ENCODE measurements at places on chromosomes 2 and 18.

DNA sequence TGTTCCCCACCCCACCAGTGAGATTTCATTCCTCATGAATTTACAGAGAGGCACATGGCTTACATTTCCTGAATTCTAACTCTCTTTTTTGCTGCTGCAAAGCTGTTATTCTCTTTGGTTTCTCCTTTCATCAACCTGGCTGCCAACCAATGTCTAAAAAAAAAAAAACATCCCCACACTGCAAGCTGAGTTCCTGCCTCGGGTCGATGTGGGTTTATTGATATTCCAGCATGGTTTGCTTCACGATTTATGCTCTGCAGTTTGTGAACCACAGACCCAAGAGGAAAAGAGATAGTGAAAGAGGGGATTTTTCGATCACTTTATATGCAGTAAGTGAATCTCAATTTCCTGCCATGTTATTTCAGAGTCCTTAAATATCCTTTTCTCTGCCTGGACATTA is 363.6 kb downstream of the LPIN1 start:
- no peak for DNase-seq

DNA sequence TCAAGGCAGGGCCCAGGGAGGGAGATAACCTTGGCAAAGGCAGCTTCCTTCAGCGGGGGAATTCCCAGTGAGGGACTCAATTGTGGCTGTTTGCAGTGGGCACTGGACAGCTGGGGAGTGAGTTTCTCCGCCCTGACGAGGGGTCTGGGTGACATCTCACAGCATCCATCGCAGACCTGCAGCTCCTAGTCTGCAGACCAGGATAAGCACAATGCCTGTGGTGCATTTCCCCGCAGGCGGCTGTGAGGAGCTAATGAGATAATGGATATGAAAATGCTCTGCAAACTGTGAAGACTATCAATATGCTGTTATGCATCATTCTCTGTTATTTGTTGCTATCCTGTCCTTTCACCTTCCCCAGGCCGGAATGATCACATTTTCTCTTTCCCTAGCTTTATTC is 30.0 kb upstream of the CYP1B1 start:
- no peak for DNase-seq

- no peak for DNase-seq
Observed at GRCh38 chr2:109702250-109702985, 88.3 kb downstream of the SOWAHC start.

- DNase-seq, result no peak
Observed at GRCh38 chr18:57230861-57231585, 84.1 kb downstream of the BOD1L2 start.

DNA sequence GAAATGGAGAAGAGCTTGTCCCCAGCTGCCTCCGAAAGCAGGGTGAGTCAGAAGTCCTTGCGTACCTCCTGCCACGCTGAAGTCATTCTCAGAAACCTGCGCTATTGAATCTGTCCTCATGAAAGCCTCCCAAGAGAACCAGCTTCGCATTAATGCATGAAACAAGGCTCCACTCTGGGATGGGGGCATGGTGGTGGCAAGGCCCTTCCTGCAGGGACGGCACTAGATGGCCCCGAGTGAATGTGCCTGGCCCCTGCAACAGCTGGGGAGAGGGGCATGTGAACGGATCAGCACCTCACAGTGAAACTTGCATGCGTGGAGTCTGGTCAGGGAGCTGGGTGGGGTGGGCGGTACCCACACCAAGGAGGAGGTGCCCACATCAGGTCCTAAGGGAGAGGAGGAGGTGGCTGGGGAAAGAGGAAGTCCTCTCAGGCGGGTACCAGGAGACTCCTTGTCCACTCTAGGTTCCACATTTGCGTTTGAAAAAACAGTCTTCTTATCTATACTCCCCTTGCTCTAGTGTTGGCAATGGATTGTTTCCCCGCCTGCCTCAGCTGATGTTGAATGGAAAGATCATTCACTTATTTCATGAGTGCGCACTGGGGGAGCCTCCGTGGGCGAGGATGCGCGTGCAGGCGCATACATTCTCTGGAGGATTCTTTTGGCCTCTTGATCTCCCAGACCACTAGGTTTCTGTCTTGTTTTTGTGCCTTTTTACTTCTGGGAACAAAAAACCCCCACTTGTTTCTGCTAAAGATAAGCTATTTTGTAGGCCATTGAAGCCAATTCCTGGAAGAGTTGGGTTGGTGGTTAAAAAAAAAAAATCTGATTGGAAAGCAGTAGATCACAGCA is 104.7 kb downstream of the KLHL29 start:
- DNase-seq, result no peak

- DNase-seq, result no peak
Observed at GRCh38 chr2:158745067-158745865, 49.9 kb upstream of the DAPL1 start.

GRCh38 chr18:29629493-29630036 is 1413.0 kb downstream of the DSC3 start:
- DNase-seq, result no peak

- DNase-seq, result peak; percentile 29
Observed at GRCh38 chr2:73175663-73176204, 26.6 kb upstream of the NOTO start.

- DNase-seq, result no peak
Observed at GRCh38 chr2:165067643-165068486, 112.5 kb upstream of the SLC38A11 start.

DNA sequence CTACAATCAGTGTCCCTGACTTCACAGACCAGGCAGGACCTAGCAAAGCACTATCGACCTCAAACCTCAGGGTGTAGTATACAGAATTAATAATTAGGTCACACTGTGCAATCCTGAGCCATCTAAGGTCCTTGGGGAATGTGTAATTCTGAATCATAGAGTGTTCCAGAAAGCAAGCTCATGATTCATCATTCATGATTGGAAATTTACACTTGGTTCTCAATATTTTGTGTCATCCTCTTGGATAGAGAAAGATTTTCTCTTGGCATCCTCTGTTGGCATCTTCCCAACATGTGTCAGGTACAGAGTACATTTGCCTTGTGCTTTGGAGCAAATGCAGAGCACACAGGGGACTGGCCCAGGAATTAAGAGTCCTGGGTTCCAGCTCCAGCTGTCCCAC is 245.0 kb upstream of the NT5C1B start:
- no peak for DNase-seq

DNA sequence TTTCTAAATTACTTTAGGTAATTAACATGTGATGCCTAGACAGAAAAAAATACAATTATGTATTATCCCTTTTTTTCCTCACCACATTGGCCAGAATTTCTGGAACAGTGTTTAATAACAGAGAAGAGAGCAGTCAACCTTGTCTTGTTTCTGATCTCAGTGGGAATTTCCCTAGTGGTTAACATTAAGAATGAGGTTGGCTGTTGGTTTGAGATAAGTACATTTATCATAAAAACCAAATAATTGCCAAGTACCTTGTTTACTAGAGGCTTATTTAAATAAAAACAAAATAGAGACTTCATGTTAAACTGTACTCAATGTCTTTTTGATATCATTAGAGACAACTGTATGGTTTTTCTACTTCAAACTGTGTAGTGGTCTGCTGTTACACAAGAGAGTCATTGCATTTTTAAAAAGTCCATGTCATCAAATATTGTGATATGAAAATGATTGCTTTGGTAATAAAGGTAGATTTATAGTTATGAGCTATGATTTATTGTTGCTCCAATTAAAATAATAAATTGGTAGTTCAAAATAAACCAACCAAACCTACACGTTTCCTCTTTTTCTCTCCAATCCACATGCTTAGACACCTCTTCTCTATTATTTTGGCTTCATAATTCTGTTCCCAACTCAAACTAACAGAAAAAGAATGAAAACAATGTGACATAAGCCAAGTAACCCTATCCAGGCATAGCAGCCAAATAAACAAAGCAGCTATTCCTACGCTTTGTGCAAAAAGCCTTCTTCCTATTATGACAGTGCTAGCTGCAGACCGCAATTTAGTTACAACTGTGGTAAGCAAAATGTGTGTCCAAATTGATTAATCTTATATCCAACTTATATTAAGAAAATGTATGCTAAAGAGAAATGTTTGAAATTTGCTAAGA is 20.9 kb upstream of the TANK start:
- DNase-seq, result no peak

GRCh38 chr2:33535421-33535820 is 59.0 kb downstream of the RASGRP3 start:
- no peak for DNase-seq

DNA sequence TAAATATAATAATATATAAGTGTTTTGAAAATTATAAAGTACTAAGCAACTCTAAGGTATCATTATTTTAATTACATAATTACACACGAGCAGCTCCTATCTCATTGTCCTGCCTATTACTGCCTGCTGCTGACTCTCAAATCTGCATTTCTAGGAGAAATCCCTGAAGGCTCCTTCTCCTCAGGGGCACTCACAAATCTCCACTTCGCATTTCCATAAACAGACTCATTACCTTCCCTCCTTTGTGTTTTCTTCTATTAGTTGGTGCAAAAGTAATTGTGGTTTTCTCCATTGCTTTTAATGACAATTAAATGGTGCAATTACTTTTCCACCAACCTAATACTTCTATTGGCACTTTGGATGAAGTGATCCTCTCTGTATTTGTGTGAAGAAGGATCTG is 135.0 kb upstream of the HNMT start:
- DNase-seq, result no peak

- no peak for DNase-seq
Observed at GRCh38 chr2:231597014-231597611, 4.4 kb downstream of the TEX44 start.

GRCh38 chr18:2970772-2971659 is 41.9 kb downstream of the LPIN2 start:
- no peak for DNase-seq

DNA sequence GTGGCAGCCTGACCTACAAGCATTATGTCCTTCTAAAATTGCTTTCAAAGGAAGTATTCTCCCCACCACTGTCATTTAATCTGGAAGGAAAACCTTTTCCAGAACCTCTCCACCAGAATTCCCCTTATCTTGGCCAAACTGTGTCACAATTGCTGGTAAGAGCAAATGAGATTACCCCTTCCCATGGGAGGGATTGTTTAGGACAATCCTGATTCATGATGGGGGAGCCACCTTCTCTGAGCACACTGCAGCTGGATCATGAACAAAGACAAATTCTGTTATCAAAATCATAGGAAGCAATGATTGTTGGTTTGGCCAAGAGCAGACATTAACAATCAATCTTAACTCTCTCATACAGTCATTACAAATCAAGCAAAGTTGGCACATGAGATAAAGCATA is 18.1 kb upstream of the ATOH8 start:
- DNase-seq, result no peak

Data from stimulated activated CD8-positive, alpha-beta memory T cell treated with anti-CD3 and anti-CD28 coated beads, Interleukin-15, amount 100 ng/mL, for 4 hours (primary cell).